ENCODE measurements at places on chromosomes 6 and 20.

GRCh38 chr6:80436663-80437062 lies 330.2 kb downstream of the BCKDHB start:
- no peak for DNase-seq

GRCh38 chr6:2166717-2167116 lies 78.7 kb downstream of the GMDS start:
- DNase-seq = no peak

DNA sequence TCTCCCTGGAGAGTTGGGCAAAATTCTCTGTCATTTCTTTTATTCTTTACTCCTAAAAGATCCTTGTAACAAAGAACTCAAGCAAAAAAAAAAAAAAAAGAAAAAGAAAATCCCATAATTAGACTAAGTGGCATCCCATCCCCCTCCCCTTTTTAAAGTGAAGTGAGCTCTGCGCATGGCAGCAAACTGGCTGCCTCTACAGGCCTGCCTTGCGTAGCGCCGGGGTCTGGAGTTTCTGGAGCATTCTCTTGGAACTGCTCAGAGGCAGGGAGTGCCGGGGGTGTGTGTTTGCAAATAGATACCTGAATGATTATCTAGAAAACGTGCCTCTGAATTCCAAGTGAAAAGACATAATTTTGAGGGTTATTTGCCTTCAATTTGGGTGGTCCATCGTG lies 48.1 kb downstream of the FOXC1 start:
- no peak for DNase-seq

DNA sequence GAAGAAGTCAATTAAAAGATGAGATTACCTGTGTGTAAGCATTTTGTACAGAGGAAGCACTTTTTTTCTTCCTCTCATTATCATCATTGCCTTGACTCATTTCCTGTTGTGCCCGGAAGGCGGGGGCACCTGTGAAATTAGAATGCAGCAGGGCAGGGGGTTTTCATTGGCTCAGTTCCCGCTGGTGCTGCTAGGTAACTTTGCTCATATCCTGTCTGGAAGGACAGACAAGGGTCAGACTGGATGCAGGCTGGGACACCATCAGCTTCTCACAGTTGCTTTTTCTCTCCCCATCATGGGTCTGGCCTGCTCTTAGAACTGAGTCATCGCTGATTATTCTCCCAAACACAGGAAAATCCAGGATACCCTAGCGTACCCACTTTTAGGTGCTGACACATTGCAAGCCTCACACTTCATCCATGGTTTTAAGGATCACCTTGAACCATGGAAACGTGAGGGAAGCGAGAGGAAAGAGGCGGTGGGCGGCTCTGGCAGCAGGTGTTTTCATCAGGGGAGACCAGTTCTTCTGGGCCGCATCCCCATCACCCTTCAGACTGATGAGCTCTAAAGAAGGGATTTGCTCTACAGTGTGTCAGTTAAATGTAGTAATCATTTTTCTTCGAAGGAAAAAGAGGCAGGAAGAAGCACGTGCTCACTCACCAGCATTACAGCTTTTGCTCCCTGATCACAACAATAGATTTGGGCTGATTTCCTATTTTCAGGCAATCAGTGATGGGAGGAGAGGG lies 195.7 kb upstream of the SASH1 start:
- DNase-seq = peak; percentile 61

- no peak for DNase-seq
Observed at GRCh38 chr6:142786476-142786875, 158.5 kb downstream of the HIVEP2 start.

DNA sequence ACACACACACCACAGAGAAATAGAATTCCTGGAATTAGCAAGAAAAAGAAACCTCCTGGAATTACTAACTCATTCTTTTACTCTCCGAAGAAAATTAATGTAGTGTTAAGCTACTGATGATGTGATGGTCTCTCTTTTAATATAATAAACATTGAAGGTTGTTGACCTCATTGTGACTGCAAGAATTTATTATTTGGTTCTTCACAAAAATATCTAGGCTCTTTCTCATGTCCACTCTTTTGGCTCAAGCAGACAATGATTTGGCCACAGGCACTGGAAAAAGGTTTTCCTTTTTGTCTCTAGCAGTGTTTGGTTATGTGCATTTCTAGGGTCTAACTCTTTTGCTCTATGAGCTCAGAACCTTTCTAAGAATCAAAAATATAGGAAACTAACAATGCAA lies 811.9 kb downstream of the TENT5A start:
- no peak for DNase-seq

DNA sequence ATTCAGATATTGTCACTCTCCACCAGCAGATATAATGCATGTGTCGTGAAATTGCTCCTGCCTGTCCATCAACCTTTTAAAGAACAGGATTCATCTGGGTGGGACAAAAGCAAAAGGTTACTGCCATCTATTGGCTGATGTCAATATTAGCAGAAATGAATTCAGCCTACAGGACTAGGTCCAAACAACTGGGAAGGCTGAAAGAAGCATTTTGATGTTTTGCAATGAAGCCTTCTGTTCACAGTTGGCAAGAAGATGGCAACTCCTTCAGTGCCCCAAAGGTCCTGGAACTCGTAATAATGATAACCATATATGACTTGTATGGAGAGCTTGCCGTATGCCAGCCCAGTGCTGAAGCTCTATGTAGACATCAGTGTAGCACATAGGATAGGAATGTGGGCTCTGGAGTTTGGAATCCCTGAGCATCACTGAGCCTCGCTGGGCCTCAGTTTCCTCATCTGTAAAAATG lies 7.5 kb downstream of the BCAS1 start:
- no peak for DNase-seq

- DNase-seq = no peak
Observed at GRCh38 chr6:45677381-45678284, 299.9 kb upstream of the SUPT3H start.

DNA sequence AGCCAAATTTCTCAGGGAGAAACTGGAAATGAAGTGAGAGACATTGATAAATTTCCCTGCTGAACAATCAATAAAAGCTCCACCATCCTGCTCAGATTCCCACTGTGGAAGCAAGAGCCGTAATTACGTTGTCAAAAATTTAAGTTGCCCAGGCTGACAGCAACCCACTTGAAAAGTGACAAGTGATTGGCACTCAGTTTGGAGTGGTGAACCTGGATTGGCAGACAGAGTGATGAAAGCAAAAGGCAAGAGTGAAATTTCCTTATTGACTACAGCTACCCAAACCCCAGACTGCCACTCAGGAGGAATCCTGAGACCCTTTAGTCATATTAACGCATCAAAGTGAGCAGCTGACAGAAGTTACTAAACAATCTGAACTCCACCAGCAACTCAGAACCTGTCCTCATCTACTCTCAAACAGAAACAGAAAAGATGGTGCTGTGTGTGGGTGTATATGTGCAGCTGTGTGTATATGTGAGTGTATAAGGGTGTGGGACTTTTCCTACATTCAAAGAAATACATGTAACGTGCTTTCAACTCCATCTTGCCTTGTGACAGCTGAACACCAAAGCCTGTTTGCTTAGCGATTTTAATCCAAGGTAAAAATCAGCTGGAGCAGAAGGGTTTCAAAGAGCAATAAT lies 157.4 kb downstream of the PKHD1 start:
- no peak for DNase-seq

- DNase-seq = no peak
Observed at GRCh38 chr20:12411246-12411940, 493.7 kb downstream of the BTBD3 start.

DNA sequence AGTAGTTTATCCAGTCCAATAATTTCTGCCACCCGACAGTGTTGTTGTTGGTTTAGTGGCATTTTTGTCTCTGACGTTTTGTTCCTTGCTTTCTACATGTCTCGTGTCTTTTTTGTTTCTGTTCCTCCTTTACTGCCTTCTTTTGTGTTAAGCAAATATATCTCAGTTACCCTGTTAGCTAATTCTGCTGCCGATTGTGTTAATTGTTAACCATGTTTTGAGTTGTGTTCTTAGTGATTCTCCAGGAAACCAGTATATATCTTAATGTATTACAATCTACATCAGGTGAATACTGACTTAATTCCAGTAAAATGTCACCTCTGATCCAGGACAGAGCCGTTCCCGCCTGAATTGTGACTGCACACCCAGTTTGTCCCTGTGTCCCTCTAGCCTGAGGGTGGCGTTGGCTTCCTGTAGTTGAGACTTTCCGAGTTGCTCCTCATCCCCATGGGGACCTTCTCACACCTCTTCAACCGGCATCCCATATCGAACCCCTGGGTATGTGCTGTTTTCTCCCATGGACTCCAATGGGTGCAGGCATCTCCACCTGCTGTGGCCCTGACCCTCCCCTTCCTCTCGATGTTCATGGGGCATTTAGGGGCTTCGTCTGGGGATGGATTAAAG lies 35.8 kb upstream of the BHLHE23 start:
- DNase-seq = no peak

GRCh38 chr6:72683797-72684196 lies 61.9 kb downstream of the KCNQ5 start:
- no peak for DNase-seq

DNA sequence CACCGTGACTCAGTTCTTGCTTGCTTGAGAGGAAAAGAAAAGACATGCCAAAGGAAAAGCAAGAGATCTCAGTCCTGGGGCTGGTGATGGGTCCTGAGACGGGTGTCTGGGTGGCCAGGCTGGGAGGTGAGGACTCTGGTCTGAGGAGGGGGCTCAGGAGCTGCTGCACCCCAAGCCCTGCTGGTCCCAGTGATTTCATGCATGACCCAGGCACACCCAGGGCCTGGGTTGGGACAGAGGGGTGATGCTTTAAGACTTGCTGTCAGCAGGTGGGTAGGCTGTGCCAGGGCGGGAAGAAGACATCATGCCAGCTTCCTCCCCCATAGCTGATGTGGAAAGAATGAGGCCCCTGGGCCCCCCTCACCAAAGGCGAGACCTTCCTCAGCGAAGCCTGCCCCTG lies 65.1 kb upstream of the PMEPA1 start:
- DNase-seq = no peak

DNA sequence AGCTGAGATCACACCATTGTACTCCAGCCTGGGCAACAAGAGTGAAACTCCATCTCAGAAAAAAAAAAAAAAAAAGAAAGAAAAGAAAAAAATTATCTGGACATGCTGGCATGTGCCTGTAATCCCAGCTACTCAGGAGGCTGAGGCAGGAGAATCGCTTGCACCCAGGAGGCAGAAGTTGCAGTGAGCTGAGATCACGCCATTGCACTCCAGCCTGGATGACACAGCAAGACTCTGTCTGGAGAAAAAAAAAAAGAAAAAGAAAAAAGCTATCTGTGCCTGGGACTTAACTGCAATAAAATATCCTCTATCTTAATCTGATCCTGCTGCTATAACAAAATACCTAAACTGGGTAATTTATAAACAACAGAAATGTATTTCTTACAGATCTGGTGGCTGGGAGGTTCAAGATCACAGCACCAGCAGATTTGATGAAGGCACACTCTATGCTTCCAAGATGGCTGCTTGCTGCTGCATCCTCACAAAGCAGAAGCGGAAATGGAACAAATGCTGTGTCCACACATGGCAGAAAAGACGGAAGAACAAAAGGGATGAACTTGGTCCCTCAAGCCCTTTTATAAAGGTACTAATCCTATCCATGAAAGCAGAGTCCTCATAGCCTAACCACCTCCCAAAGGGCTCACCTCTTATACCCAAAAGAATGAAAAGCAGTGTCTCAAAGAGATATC lies 273.3 kb upstream of the JARID2 start:
- no peak for DNase-seq

- DNase-seq = peak; percentile 64
Observed at GRCh38 chr6:151723152-151723551, 84.3 kb upstream of the ESR1 start.

GRCh38 chr6:100730001-100730980 lies 150.8 kb downstream of the ASCC3 start:
- no peak for DNase-seq

GRCh38 chr6:3293271-3294155 lies 34.8 kb downstream of the PSMG4 start:
- no peak for DNase-seq
